ENCODE measurements at places on chromosomes 5 and 9.

GRCh38 chr5:8831251-8831650 lies 714.6 kb downstream of the SEMA5A start:
- no peak for DNase-seq

- no peak for DNase-seq
Measured at GRCh38 chr5:174283211-174284005, 237.9 kb downstream of the NSG2 start.

- DNase-seq: peak; percentile 6
Measured at GRCh38 chr9:15222313-15222712, 84.7 kb downstream of the TTC39B start.

GRCh38 chr5:74672215-74672877 lies 12.7 kb upstream of the HEXB start:
- DNase-seq: no peak

GRCh38 chr5:154284433-154284832 lies 93.9 kb downstream of the GALNT10 start:
- peak; percentile 15 for DNase-seq

DNA sequence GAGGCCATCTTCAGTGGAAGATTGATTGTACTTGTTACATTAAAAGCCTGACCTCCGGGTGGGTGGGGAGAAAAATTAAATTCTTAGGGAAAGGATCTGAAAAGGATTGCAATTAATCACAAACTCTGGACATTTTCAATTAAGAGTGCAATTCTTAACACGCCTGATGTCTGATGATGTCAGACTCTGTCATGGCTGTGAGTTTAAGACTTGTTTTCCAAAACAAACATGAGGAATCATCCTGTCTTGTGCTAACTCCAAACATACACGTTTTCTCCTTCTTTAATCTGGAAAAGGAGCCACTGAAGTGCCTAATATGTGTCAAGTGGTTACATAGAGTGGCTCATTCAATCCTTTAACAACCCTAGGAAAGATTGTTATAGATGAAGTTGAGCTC lies 60.4 kb upstream of the SMIM23 start:
- no peak for DNase-seq

- no peak for DNase-seq
Measured at GRCh38 chr5:175649967-175650366, 7.9 kb upstream of the HRH2 start.

DNA sequence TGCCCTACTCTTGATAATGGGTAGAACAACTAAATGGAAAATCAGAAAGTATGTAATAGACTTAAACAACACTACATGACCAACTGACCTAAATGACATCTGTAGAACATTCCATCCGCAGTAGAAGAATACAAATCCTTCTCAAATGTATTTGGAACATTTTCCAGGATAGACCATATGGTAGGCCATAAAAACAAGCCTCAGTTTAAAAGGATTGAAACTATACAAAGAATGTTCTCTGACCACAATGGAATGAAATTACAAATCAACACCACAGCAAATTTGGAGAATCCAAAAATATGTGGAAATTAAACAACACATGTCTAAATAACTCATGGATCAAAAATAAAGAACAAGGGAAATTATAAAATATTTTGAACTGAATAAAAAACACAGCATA lies 189.2 kb downstream of the NDUFS4 start:
- DNase-seq: no peak

DNA sequence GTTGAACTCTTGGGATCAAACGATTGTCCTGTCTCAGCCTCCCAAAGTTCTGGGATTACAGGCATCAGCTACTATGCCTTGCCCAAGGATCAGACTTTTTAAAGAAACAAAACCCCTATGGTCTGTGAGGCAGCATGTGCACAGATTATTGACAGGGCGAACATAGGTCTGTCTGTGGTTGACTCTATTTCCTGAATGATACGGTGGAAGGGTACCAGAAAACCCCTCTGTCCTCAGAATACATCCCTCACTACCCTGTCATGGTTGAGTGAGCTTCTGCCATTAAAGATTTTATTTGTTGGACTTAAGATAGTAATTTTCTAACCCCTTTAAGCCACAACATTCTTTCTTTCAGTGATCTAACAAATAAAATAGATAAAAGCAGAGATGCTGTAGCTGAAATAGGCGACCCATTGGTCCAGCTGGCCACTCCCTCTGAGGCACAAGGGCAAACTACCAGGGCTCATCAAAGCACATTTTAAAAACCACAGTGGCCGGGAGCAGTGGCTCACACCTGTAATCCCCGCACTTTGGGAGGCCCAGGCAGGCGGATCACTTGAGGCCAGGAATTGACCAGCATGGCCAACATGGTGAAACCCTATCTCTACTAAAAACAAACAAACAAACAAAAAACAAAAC lies 84.9 kb upstream of the ANKRD55 start:
- DNase-seq: no peak

DNA sequence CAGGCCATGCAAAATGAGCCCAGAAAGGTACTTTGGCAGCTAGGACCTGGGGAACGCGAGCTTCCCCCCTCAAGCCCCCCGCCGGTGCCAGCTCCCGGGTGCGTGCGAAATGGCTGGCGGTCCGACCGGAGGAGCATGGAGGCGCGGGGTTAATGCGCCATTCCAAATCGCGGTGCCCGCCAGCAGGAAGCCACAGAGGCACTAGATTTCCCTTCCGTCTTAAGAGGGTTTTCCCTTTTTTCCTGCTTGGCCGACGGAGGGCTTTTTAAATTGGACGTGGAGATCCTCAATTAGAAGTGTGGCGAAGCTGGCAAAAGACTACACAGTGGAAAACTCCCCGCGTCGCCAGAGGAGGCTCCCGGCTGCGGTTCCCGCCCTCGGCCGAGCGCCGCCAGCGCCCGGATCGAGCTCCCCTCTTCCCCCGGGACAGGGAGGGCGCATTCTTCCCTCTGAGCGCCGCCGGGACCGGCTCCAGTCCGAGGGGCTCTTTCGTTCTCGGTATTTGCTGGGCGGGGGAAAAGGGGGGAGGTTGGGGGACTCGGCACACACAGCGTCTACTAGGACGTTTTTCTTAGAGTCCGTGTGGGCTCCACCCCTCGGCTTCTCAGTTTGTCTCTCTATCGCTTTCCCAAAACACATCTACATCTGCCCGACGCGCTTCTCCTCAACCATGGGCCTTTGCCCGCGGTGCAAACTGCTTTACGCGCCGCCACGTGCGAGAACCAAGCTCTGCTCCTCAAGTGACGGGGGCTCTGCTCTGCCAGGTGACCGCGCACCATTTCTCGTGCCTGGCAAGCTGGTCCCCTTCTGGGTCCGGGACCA lies 3.0 kb downstream of the GDNF start:
- no peak for DNase-seq

DNA sequence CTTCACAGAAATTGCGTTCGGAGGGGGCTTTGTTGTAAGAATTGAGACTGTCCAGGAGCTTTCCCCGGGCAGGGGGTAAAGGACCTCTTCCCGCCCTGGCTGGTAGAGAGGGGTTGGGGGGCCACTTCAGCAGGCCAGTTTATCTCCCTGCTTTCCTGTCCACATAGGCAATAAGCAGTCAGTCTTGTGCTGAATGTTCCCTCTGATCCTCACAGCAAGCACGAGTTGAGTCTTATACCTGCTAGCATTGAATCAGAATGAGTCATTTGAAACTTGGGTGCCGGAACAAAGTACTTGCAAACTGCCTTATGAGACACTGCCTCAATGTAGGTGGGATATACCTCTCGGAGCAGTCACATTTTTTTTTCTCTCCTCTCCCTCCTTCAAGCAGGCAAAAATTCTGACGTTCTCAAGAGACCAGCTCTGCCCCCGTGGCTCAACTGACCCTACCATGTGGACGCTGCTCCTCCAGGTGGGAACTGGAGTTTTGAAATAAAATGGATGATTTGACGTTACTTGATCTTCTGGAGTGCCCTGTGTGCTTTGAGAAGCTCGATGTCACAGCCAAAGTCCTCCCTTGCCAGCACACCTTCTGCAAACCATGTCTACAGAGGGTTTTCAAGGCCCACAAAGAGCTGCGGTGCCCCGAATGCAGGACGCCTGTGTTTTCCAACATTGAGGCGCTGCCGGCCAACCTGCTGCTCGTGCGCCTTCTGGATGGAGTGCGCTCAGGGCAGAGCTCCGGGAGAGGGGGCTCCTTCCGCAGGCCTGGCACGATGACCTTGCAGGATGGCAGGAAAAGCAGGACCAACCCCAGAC lies 1.3 kb downstream of the SH3RF2 start:
- DNase-seq: no peak

- no peak for DNase-seq
Measured at GRCh38 chr5:107213025-107213424, 457.7 kb downstream of the EFNA5 start.

DNA sequence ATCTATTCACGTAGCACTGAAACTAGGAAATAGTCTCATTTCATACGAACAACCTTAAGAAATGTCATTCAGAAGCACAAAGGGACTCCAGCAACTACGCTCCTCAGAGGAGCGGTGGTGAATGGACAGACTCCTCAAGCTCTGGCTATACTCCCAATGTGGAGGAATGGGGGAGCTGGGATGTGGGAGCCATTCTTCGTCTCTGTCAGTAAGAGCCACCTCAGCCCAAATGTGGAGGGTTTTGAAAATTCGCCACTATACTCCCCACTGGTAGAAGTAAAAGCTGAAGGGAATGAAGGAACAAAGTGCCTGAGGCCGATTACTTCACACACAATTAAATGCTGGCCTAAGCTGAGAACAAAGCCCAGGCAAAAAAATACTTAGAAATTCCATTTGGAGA lies 96.3 kb downstream of the ADAMTS12 start:
- DNase-seq: no peak

- no peak for DNase-seq
Measured at GRCh38 chr5:10581867-10582511, 18.1 kb downstream of the ANKRD33B start.

Measured in inflammatory macrophage treated with lipopolysaccharide for 4 hours (primary cell).